ENCODE measurements at places on chromosomes 5 and 9. TPM values are rescaled to one million over a fixed set of nuclear protein-coding genes. Genes with fewer than 3 reads are reported as not detected.
A peak's percentile ranks its signal among the peaks of the same experiment; 100 is the strongest.

GRCh38 chr5:88661806-88662207 is 221.2 kb downstream of the MEF2C start:
- no peaks in the 10 kb centered on the region for H3K4me1 ChIP-seq
- H3K27me3 ChIP-seq: peaks cover 100% of the 10 kb centered on the region
- no peak overlapping the region for H3K4me3 ChIP-seq
- no peaks in the 10 kb centered on the region for H3K36me3 ChIP-seq

DNA sequence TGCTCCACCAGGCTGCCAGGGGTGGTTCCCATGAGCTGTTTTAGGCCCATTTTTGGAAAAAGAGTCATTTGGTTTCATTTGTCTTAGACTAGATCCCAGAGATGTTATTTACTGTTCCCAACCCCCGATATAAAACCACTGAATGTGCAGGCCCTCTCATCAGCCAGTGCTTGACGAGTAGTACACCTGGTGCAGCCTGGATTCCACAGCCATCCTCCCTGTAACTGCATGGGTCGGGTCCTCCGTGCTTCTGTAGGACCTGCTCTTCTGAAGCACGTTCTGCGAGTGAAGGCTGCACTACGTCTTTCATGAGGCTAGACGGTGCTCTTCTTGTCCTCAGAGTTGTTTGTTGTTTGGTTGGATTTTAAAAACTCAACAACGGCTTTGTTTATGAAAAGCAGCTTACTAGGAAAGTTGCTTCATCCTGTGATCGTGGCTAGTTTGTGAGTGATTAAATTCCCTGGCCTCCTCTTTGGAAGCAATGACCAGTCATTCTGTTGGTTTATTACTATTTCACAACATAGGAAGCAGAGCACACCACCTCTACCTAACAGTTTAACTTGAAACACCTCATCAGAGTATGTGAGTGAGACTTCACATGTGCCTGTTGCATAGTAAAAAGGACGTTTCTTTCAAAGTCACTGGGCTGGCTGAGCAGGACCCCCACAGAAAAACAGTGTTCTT is 135.2 kb downstream of the AOPEP start:
- H3K27ac ChIP-seq: peak overlapping the region; percentile 45
- H3K27me3 ChIP-seq: no peaks in the 10 kb centered on the region

GRCh38 chr5:63573380-63573779 is 388.9 kb downstream of the HTR1A start:
- H3K27me3 ChIP-seq: no peaks in the 10 kb centered on the region
- H3K27ac ChIP-seq: no peak overlapping the region
- no peaks in the 10 kb centered on the region for H3K4me1 ChIP-seq

The CTXN3 gene
- total RNA-seq: not detected

DNA sequence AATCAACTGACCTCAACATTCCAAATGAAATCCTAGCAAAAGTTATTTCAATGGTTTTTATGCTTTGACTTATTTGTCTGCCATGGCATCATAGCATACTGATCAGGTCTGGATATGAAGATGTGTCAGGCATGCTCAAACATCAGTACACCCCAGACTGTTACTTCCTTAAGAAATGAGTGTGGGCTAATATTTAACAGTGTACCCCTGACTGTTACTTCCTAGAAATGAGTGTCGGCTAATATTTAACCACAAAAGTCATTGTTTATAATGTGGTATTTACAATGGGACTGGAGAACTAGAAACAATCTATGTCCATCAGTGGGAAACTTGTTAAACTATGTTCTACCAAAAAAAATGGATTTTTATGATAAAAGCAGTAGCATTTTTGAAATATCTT is 38.1 kb upstream of the HNRNPA0 start:
- H3K27ac ChIP-seq: no peak overlapping the region
- H3K36me3 ChIP-seq: no peaks in the 10 kb centered on the region
- no peaks in the 10 kb centered on the region for H3K27me3 ChIP-seq
- peaks cover 7% of the 10 kb centered on the region for H3K4me1 ChIP-seq
- DNase-seq: no peak

DNA sequence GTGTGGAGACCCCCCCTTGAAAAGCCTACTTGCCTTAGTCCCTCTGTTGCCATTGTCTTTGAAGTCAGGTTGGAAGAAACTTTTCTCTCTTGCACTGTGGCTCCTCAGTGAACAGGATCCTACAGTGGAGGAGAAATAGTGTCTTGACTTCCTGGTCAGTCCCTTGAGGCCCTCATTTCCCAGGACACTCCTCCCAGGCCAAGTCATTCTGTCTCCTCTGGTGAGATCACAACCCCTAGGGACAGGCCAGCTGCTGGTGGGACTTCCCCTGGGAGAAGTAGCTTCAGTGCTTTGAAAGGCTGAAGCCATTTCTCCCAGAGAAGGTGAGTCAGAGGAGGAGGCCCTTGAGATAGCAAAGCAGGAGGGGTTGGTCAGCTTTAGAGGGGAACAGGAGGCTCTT is 10.1 kb upstream of the GRIA1 start:
- DNase-seq: no peak
- no peaks in the 10 kb centered on the region for H3K27me3 ChIP-seq
- no peak overlapping the region for H3K4me3 ChIP-seq
- H3K4me1 ChIP-seq: no peaks in the 10 kb centered on the region
- H3K36me3 ChIP-seq: no peaks in the 10 kb centered on the region
- no peak overlapping the region for H3K27ac ChIP-seq

DNA sequence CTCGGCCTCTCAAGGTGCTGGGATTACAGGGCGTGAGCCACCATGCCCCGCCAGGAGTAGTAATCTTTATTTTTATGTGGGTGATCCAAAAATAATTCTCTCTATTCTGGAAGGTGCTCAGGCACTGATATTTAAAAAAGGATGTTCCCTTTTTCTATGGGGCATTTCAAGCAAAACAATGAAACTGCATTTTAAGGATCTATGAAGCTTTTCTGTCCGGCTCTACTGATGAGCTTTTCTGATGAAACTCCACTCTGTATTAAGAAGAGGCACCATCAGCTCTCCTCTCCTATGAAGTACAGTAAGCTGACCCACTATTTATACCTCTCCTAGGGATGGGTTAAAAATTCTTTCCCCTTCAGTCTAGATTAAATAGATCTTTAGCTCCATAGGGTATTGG is 7.4 kb downstream of the ADAM19 start:
- no peak overlapping the region for H3K27ac ChIP-seq
- H3K4me3 ChIP-seq: no peak overlapping the region
- no peaks in the 10 kb centered on the region for H3K27me3 ChIP-seq

DNA sequence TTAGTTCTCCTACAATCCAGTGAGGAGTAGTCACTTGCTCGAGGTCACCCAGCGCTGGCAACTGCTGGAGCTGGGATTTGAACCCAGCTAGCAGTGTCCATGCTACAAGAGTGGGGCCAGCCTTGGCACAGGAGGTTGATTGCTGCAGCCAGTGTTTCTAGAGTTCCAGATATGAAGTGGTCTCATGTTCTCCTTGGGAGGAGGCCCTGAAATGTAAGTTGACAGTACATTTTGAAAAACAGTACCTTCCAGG is 802 bp downstream of the CCDC107 start:
- peaks cover 37% of the 10 kb centered on the region for H3K4me1 ChIP-seq
- DNase-seq: peak; percentile 47
- no peaks in the 10 kb centered on the region for H3K36me3 ChIP-seq
- peak overlapping the region; percentile 91 for H3K4me3 ChIP-seq
- H3K27me3 ChIP-seq: no peaks in the 10 kb centered on the region

The SLC23A1 gene
- total RNA-seq: not detected

The CENPH gene
- total RNA-seq: 1.2 TPM

The IL3 gene
- not detected for total RNA-seq

The TMEM252 gene
- 2.3 TPM for total RNA-seq

DNA sequence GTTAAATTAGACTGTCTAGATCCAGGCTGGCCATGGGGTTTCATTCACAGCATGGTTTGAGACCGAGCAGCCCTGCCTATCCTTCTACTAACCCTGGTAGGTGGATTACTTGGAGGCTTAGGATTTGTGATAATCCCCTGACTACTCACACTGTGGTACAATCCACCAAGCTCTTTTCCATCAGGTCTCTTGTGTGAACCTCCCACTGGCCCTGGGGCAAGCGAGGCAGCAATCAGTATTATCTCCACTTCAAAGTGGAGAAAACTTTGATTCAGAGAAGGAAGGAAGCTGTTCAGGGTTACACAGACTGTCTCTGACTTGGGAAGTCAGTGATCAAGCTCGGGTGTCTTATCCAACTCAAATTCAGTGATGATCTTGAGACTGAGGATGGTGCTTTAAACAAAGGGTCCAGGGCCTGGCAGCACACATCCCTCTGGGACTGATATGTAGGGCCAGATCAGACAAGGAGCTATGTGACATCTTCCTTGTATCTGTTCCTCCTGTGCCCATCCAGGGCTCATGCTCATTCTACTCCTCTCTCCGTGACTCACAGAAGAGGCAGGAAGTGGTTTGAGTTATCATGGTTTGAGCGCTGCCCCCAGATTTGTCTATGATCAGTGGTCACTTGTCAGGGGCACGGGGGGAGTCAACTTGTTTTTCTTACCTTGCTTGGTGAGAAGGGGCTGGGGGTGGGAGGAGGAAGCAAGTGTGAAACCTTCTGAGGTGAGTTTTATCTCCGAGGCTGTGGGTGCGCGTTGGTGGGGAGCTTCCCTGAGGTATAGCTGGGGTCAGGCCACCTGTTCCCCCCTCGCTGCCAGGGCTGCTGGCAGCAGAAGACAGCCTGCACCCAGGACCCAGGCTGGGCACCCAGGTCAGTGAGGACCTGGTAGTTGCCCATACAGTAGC is 48.6 kb downstream of the RGS3 start:
- H3K27me3 ChIP-seq: no peaks in the 10 kb centered on the region
- H3K4me3 ChIP-seq: no peak overlapping the region
- DNase-seq: peak; percentile 35
- H3K27ac ChIP-seq: peak overlapping the region; percentile 82
- no peaks in the 10 kb centered on the region for H3K36me3 ChIP-seq
- H3K4me1 ChIP-seq: peaks cover 85% of the 10 kb centered on the region

- H3K4me3 ChIP-seq: no peak overlapping the region
- DNase-seq: no peak
- H3K27ac ChIP-seq: no peak overlapping the region
- H3K36me3 ChIP-seq: no peaks in the 10 kb centered on the region
- no peaks in the 10 kb centered on the region for H3K27me3 ChIP-seq
- H3K4me1 ChIP-seq: peaks cover 7% of the 10 kb centered on the region
Observed at GRCh38 chr5:177421062-177421798, 5.2 kb upstream of the GRK6 start.

The DPYSL3 gene
- 107 TPM for total RNA-seq

DNA sequence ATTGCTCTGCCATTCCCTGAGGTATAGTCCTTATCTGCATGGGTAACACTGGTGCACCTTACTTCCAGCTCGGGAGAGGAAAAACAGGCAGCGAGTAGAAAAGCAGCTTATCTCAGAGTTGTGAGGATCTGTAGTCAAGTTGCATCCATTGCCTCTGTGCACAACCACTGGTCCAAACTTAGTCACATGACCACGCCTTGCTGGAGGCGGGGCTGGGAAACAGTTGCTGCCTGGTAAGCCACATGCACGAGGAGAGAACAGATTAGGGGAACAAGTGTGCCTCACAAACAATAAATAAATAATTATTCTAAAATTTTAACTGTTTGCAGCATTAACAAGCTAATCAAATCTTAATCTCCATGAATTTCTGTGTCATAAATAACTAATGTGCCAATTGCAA is 18.6 kb downstream of the ZNF622 start:
- no peaks in the 10 kb centered on the region for H3K4me1 ChIP-seq
- H3K27ac ChIP-seq: no peak overlapping the region
- no peak overlapping the region for H3K4me3 ChIP-seq
- no peak for DNase-seq

DNA sequence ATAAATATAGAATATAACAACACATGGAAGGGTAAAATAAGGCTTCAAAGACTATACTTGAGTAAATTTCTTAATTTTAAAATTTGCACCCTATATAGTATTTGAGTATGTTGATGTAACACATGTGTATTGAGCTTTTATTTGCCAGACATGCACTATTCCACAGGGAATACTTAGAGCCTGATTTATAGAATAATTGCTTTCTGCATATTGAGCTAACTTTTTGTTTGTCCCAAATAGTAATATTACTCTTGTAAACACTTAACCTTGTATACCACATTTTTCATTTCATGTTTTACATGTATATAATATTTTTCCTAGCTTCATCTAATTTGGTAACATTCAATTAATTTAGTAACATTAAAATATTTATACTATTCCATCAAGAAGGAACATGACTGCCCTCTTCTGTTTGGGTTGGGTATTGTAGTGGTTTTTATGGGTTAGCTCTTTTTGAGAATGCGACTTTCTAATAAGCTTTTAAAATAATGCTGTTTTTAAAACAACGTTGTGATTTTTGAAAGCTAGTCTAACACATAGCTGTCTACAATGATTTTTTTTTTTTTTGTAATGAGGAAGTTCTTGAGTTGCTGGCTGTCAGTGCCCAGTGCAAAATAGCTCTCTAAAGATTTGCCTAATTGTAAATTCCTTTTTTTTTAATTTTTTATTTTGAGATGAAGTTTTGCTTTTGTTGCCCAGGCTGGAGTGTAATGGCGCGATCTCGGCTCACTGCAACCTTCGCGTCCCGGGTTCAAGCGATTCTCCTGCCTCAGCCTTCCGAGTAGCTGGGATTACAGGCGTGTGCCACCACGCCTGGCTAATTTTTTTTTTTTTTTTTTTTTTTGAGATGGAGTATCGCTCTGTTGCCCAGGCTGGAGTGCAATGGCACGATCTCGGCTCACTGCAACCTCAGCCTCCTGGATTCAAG is 4.8 kb downstream of the SUB1 start:
- H3K4me3 ChIP-seq: no peak overlapping the region
- H3K27ac ChIP-seq: no peak overlapping the region
- peaks cover 39% of the 10 kb centered on the region for H3K36me3 ChIP-seq
- no peaks in the 10 kb centered on the region for H3K27me3 ChIP-seq
- peaks cover 43% of the 10 kb centered on the region for H3K4me1 ChIP-seq
- DNase-seq: no peak

GRCh38 chr9:2729003-2729402 is 11.7 kb downstream of the KCNV2 start:
- no peaks in the 10 kb centered on the region for H3K27me3 ChIP-seq
- no peak for DNase-seq
- no peak overlapping the region for H3K27ac ChIP-seq
- peaks cover 7% of the 10 kb centered on the region for H3K4me1 ChIP-seq
- no peak overlapping the region for H3K4me3 ChIP-seq
- no peaks in the 10 kb centered on the region for H3K36me3 ChIP-seq

- H3K36me3 ChIP-seq: no peaks in the 10 kb centered on the region
- DNase-seq: no peak
- H3K4me1 ChIP-seq: no peaks in the 10 kb centered on the region
- no peak overlapping the region for H3K4me3 ChIP-seq
- no peak overlapping the region for H3K27ac ChIP-seq
- no peaks in the 10 kb centered on the region for H3K27me3 ChIP-seq
Observed at GRCh38 chr9:122403381-122404000, 32.7 kb downstream of the PTGS1 start.

The EDIL3 gene
- 38.9 TPM for total RNA-seq

GRCh38 chr5:144794922-144795321 is 624.2 kb downstream of the KCTD16 start:
- no peak for DNase-seq
- H3K27ac ChIP-seq: no peak overlapping the region
- no peak overlapping the region for H3K4me3 ChIP-seq
- H3K27me3 ChIP-seq: no peaks in the 10 kb centered on the region
- H3K36me3 ChIP-seq: no peaks in the 10 kb centered on the region
